ENCODE measurements at places on chromosomes 13 and 19.

- peak; percentile 69 for DNase-seq
Measured at GRCh38 chr13:40187841-40188591, 478.4 kb downstream of the FOXO1 start.

DNA sequence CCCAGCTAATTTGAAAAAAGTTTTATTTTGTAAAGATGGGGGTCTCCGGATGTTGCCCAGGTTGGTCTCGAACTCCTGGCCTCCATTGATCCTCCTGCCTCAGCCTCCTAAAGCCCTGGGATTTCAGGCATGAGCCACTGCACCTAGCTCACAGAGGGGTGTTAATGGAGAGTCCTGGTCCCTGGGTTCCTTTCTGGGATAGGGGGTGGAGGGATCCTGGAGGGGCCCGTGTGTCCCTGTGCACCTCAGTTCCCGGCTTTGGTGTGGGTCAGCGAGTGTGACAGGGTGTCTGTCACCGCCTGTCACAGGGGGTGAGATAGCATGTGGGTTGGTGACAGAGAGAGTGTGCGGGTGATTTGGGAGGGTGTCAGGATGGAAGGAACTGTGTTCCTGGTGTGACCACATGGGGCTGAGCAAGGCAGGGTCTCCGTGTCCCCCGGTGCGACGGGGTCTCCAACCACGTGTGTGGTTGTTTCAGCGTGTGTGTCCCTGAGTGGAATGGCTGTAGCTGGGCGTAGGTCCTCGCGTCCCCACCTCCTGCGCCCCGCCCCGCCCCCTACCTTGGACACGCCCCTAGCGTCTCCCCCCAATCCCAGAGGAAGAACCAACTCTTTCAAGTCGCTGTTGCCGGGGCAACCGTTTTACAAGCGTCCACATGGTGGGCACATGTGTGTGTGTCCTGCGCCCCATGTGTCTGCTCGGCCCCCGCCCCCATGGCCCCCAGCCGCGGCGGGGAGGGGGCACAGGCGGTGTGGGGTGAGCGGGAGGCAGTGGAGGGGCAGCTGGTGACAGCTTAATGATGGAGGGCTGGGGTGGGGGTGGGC, 2.9 kb upstream of the NRTN start:
- peak; percentile 47 for DNase-seq

DNA sequence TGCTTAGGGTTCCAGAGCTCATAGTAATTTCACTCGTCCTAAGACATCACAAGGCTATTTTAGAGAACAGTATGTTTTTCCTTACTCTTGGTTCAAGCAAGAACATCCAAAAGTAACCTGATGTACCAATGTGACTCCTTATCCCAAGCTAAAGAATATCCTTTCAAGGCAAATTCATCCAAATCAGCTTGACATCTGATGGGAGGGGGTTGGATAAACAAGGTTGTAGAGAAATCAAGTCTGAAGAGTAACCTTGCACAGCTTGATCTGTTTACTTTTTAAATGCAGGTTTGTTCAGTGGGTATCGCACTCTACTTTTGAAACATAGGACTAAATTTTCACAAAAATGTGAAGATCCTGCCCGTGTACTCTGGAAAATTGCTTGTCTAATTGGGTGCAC, 201.2 kb downstream of the GGACT start:
- DNase-seq, result no peak

GRCh38 chr19:28122734-28123133, 1090.2 kb downstream of the UQCRFS1 start:
- no peak for DNase-seq

- DNase-seq, result no peak
Measured at GRCh38 chr19:50702871-50703829, 16.5 kb downstream of the SHANK1 start.

DNA sequence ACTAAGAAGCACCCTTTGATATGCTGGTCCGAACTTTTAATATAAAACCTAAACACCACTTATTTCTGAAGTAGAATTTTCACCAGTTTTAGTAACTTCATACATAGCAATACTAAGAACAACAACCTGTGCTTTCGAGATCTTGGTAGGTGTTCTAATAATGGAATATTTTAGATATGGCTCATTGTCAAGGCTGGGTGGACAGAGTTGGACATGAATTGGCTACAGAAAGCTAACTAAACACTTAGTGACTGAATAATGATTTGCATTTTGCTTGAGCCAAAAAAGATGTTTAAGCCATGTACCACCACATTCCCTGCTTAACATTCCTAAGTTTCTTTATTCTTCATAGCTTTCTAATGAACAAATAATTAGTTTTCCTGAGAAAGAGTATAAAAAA, 344.3 kb upstream of the SGCG start:
- DNase-seq, result no peak

- no peak for DNase-seq
Measured at GRCh38 chr19:17365361-17365760, 11.8 kb downstream of the PLVAP start.

Measured in retina (tissue), 1 donor.